ENCODE measurements at places on chromosomes 6 and 20.
A peak's percentile ranks its signal among the peaks of the same experiment; 100 is the strongest.

DNA sequence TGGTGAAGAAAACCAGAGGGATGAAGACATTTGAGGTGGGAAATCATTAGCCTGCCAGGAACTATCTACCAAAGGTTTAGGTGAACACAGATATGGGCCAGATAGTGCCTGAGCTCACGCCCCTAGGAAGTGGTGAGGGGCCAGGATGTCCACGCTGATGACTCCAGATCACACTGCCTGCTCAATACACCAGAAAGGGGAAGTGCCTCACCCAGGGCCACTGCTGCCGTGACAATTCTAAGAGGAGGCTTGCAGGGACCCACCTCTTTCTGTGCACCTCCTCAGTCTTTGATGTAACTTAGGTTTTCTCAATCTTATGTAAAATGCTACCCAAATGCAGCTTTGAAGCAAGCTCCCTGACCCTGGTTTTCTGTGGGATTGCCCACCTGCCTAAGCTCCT, 5.4 kb upstream of the RAB44 start:
- DNase-seq: no peak

- no peak for DNase-seq
Measured at GRCh38 chr6:82712826-82713225, 349.2 kb downstream of the TPBG start.

GRCh38 chr20:62133051-62133845, 9.9 kb downstream of the PSMA7 start:
- no peak for DNase-seq

- no peak for DNase-seq
Measured at GRCh38 chr6:34152042-34152524, 6.2 kb upstream of the GRM4 start.

- peak; percentile 31 for DNase-seq
Measured at GRCh38 chr20:50385733-50386640, 124.2 kb upstream of the PTPN1 start.

DNA sequence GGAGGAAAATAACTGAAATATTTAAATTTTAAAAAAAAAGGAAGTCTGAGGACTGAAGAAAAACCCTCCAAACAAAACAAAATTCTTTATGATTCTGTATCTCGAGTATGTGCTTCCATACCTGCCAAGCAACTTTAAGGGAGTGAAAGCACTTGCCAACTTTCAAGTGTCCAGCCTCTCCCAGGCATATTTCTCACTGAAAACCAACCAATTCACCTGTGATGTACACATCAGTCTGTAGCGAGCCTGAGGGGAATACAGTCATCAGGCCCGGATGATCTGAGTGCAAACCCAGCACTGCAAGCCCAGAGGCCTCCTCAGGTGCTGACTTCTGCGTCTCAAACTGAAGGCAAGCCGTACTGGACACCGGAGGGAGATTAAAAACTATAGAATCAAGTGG, 164.8 kb upstream of the NT5E start:
- no peak for DNase-seq

- DNase-seq: no peak
Measured at GRCh38 chr20:62935968-62936585, 1.9 kb upstream of the GID8 start.

DNA sequence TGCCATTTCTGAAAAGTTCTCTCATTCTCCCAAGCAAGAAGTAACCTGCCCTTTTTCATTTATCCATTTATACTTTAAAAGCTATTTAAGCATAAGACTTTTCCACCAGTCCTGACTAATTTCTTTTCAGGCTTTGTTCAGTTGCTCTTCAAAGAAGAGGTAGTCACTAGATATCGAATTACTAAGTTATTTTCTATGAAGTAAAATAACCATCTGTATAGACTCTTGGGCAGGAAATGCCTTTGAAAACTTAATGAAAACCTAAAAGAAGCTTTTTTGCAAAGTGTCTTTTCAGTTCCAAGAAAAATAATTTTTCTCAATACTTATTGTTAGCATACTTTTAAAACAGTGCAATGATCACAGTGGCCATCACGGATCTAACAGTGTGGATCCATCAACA, 31.3 kb upstream of the LAMP5 start:
- no peak for DNase-seq

- no peak for DNase-seq
Measured at GRCh38 chr6:36929152-36929551, 25.4 kb upstream of the PI16 start.

Data from activated naive CD4-positive, alpha-beta T cell (primary cell).